ENCODE measurements at places on chromosomes 16 and 17.

GRCh38 chr16:53078765-53079485 is 24.1 kb downstream of the CHD9 start:
- DNase-seq = no peak

DNA sequence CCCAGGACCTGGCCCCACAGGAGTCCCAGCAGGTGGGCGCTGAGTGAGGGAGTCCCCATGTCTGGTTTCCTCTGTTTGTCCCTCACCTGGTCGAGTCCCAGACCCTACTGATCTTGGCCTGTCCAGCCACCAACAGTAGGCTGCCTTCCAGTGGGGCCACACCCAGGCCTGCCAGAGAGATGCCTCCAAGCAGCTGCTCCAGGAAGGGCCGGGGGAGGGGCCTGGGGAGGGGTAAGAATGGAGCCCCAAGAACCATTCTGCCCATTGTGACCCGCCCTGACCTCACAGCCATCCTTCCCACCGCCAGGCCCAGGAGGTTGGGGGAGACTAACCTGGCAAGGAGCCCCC is 736 bp downstream of the SPATA20 start:
- no peak for DNase-seq

DNA sequence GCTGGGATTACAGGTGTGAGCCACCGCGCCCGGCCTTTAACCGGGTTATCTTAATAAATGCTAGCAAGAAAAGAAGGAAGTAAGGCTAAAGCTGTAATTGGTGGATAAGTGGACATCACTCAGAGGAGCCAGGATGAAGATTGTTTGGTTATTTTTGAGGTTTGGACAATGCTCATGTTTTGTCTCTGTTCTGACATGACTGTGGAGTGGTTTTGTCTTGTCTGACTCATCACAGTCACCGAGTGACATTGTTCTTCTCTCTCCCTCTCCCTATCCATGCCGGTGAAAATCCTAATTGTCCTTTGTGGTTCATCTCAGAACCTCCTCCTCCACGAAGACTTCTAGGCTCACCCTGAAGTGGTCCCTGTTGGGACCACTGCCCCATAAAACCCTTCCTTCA is 23.5 kb upstream of the GRIN2A start:
- DNase-seq = no peak

DNA sequence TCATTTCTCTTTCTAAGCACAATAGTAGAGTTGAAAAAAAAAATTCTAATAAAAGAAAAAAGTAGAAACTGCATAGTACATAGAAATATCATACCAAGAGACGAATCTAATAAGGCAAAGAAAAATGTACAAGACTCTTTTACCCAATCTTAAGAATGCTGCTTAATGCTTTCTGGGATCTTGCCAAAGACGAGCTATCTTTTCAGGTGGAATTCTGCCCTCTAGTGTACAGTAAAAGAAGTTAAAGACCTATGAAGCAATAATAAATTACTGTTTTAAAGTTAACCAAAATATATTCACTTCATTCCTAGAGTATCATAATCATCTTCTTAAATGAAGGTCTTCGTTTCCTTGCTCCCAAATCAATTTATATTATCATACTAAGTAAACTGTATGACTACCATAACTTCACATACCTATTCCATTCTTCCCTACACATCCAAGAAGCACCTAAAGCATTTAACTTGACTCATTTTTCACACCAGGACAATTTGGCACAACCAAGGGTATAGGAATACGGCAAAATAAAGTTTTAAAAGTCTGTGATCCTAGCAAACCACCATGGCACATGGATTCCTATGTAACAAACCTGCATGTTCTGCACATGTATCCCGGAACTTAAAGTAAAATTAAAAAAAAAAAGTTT is 47.7 kb downstream of the CFDP1 start:
- no peak for DNase-seq

GRCh38 chr17:70256751-70257150 is 87.4 kb downstream of the KCNJ2 start:
- DNase-seq = no peak

- DNase-seq = no peak
Measured at GRCh38 chr17:51629232-51629631, 368.9 kb downstream of the UTP18 start.

DNA sequence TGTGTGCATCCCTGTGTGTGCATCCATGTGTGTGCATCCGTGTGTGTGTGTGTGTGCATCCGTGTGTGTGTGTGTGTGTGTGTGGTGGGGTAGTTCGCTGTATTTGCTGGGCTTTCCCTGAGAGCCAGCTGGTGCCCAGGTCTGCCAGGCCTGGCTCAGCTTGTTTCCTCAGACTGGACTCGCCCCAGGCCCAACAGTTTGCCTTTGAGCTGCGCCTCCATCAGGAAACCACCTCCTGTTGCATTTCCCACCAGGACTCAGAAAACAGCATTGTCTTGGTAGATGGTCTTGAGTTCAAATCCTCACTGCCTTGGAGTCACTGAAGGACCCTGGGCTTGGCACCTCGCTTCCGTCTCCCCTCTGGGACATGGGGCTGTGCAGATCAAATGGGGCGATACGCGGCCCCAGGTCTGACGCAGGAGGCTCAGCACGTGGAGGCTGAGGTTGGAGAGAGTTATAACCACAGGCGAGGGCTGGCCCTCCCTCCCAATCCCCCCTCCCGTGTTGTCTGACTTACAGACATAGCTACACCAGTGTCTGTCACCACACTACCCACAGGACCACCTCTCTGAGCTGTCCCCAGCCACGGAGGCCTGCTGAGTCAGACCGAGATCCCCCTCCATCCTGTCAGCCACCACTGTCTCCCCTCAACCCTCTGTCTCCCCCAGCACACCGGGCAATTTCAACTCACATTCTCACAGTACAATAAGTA is 4.7 kb downstream of the ITGAE start:
- no peak for DNase-seq

DNA sequence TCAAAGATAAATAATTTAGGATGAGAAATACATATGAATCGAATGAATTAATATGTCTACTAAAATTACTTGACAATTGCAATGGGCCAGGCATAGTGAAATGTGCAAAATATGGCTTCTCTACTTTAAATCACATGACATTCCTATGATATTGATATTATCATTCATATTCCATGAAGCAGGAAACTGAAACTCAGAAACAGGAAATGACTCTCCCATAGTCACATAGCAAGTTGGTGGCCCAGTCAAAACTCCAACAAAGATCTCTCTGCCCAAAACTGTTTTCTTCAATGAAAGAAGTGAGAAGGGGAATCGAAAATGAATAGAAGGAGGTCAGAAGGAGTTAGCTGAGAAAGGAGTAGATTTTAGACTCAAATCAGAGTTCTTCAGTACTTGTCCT is 272.2 kb downstream of the CDH8 start:
- DNase-seq = no peak

DNA sequence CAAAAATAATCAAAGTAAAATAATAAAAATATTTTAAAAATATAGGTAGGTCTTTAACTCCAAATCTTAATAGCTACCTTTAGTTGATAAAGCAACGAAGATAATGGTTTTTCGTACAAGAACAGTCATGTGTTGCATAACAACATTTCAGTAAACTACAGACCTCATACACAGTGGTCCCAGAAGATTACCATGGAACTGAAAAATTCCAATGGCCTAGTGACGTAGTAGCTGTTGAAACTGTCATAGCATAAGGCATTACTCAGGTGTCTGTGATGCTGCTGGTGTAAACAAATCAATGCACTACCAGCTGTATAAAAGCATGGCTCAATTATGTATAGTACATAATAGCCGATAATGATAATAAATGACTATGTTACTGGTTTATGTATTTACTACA is 43.9 kb downstream of the CREBBP start:
- no peak for DNase-seq

DNA sequence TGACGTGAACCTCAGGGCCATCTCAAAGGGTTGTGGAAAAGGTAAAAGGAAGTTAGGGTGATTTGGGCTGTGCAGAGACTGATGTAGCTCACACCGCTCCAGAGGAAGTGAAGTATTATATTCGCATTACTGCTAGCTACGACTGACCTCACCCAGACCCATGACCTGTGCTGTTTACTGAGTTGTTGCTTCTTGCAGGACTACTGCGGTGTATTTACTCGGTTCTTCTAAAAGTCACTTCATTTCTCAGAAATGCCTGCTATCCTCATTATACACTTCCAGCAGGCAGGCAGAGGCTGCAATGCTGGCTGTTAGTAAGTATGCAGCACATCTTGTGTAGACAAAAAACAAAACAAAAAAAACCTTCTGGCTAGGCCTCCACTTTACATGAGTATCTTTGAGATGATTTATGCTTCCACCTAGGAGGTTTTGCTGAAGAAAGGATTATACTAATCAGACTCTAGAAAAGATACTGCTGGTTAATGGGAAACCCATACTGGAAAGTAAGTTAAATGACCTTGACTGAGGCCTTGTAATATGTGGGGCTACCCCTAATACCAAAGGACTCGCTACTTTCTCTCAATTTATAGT is 76.0 kb downstream of the CREBBP start:
- no peak for DNase-seq

DNA sequence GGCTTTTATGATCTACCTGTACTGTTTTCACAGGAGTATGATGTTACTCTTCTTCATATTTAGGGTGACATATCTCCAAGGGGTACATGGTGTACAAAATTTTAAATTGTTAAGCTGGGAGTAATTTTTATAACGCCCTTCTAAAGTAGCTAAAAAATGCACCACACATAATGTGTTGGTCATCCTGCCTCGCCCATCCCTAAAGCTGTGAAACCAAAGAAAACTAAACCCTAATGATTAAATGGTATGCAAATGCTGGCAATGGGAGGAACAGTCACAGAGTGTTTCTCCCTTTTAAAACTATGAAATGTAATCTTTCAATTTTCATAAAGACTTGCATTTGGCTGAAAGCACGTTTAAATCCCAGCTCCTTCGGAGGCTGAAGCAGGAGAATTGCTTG is 2.0 kb upstream of the KRT24 start:
- DNase-seq = no peak

DNA sequence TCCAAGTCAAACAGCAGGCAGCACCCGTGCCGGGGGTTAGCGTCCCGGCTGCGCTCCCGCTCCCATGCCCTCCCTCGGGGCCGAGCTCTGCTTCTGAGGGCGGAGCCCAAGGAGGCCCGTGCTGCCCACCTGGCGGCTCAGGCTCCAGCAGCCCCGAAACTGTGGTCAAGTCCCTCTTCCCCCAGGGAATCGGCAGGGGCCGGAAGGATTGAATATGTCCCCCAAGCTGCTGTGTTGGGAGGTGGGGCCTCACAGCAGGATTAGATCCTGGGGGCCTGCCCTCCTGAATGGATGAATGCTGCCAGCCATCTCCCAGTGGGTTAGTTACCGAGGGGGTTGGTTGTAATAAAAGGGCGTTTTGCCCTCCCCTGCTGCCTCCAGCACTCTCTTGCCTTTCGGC is 33.9 kb downstream of the MAP2K3 start:
- no peak for DNase-seq

- DNase-seq = no peak
Measured at GRCh38 chr17:76094046-76094445, 9.5 kb downstream of the EXOC7 start.

- DNase-seq = no peak
Measured at GRCh38 chr17:82655038-82655479, 6.8 kb upstream of the WDR45B start.

- DNase-seq = no peak
Measured at GRCh38 chr16:81601601-81602255, 157.1 kb downstream of the CMIP start.

DNA sequence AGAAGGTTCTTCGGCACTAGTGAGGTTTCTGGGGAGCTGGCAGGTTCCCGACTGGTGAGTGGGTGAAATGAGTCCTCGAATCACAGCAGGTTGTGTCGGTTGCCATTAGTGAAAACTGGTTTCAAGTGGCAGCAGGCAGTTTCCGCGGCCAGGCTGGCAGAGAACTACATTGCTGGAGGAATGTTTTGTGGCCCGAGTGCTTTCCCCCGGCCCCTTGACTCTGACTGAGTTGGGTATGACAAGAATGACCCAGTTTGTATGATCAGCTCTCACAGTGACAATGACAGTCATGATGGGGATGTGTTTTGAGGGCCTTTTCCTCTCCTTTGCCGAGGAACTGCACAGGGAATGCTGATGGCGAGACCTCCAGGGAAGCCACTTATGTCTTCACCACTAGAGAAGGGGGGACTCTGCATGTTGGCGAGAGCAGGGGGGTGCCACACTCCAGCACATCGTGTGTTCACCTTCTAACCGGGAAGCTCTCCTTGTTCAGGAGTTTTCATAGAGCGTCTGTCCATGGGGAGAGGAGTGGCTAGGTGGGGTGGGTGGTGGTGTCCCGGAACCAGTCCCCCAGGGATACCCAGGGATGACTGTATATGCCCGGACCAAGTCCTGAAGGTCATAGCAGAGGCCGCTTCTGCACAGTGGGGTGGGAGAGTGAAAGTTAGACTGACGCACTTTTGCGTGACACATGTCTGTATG is 206.0 kb upstream of the CHMP6 start:
- DNase-seq = no peak

- DNase-seq = peak; percentile 81
Measured at GRCh38 chr17:5031365-5032082, 3.7 kb downstream of the SLC52A1 start.

- DNase-seq = peak; percentile 43
Measured at GRCh38 chr16:58127033-58127556, 2.1 kb downstream of the CFAP20 start.

- no peak for DNase-seq
Measured at GRCh38 chr17:37787055-37787757, 42.3 kb upstream of the HNF1B start.

DNA sequence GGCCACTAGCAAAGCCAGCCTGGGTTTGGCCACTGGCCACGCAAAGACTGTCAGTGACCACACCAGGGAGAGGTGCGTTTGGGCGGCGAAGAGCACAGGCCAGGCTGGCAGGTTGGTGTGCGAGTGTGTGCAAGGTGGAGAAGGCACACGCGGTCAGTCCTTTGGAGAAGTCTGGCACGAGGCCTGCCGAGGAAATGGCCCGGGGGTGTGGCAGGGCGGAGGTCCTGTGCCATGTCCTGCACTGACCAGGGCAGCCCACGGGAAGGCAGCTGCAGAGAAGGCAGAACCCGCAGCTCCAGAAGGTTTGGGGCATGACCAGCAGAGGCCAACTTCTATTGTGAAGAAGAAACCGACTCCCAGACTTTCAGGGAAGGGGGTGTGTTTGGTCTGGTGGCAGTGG is 90.8 kb downstream of the ADCY9 start:
- DNase-seq = no peak

DNA sequence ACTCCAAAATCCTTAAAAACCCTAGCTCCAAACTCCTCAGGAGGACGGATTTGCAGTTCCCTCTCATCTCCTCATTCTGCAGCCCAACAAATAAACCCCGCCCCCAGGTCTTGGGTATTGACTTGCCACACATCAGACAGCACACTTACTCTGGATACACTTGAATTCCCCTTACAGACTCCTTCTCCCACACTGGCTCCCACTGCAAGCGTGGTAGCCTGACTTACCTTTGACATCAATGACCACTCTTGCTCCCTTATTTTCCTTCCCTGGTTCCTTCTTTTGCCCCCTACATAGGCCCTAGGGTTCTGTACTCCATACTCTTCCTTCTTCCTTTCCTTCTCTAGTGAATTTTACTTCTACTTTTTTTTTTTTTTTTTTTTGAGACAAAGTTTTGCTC is 7.5 kb downstream of the RFFL start:
- DNase-seq = no peak

- no peak for DNase-seq
Measured at GRCh38 chr16:24721830-24722238, 7.6 kb upstream of the TNRC6A start.

GRCh38 chr16:88384222-88385111 is 1.7 kb downstream of the ZNF469 start:
- no peak for DNase-seq

All from T-helper 1 cell (primary cell).